ENCODE measurements at places on chromosomes 1 and 21. TPM values are rescaled to one million over a fixed set of nuclear protein-coding genes. Genes with fewer than 3 reads are reported as not detected.

DNA sequence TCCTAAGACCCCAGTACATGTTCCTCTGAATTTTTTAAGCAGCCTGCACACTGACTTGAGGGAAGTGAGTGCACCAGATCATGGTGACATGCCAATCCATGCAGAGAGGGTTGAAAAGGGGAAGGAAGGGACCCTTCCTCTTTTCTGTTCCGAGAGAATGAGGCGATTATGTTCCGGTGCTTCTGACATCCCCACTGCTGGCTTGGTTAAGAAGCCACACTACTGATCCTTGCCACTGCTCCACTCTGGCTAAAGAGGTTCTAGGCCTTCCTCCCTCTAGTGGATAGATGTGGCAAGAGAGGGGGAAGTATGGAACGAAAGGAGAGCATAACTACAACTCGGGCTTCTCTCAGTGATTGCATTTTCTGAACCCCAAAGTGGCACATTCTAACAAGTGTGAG, 1.8 kb upstream of the CYB5R1 start:
- peak; percentile 50 for DNase-seq

GRCh38 chr1:44822131-44822701, 13.9 kb downstream of the BTBD19 start:
- DNase-seq: no peak

Gene CATSPERE
- 2.7 TPM for total RNA-seq

GRCh38 chr1:1173793-1174415, at the start of gene TTLL10:
TTLL10 (plus strand) TSS chr1:1173880; CDS start chr1:1179216, 5,336 bp downstream.
- DNase-seq: peak; percentile 40

Gene PGLYRP3
- total RNA-seq: not detected
